ENCODE measurements at places on chromosomes 3 and 15.

GRCh38 chr3:179076243-179077027 lies 4.8 kb upstream of the ZMAT3 start:
- no peaks in the 10 kb centered on the region for H3K27me3 ChIP-seq
- no peak overlapping the region for H3K27ac ChIP-seq
- no peaks in the 10 kb centered on the region for H3K36me3 ChIP-seq

- H3K36me3 ChIP-seq: no peaks in the 10 kb centered on the region
- no peaks in the 10 kb centered on the region for H3K4me1 ChIP-seq
- H3K27ac ChIP-seq: no peak overlapping the region
Measured at GRCh38 chr3:30858894-30859389, 35.5 kb downstream of the GADL1 start.

DNA sequence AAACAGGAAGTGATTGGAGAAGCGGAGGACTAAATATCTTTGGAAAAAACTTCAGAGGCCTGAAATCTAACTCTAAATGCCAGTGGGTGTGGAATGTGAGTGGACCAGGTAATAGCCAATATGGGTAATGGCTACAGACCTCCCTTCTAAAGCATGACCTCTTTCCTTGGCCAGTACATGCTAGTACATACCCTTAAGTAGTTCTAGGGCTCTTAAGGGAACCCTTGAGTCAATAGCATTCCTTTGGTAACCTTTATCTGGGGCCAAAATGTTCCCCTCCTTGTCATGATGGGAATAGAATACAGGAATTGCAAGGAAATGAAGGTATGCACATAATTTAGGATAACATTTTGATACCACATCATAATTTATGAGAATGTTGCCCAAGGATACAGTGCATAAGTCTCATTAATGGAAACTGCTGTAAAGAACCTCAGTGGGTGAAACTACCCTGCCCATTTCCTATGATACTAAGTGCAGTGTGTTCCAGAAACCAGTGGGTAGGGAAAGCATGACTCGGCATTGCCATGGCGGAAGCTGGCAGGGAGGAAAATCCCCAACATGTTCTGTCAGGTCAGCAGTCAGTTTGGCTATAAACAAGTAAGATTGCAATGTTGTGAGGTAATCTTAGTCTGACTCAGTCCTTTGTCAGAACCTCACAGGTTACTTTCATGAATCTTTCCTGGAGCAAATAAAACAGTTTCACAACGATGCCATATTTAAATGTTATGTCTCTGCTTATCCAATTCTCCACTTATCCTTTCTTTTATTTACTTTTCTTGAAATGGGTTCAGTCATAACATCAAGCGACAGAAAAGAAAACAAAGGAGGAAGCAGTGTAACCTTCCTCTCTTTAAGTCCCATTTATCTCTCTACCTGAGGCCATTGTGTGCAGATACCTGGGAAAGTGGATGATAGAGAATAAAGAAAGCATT lies 23.5 kb upstream of the RAP2B start:
- DNase-seq: peak; percentile 89
- no peak overlapping the region for H3K4me3 ChIP-seq
- H3K27ac ChIP-seq: peak overlapping the region; percentile 95
- H3K36me3 ChIP-seq: no peaks in the 10 kb centered on the region
- H3K4me1 ChIP-seq: peaks cover 10% of the 10 kb centered on the region

- H3K4me1 ChIP-seq: no peaks in the 10 kb centered on the region
- no peak overlapping the region for H3K4me3 ChIP-seq
- no peak overlapping the region for H3K27ac ChIP-seq
- no peak for DNase-seq
Measured at GRCh38 chr3:165538166-165538565, 299.1 kb downstream of the BCHE start.

- no peaks in the 10 kb centered on the region for H3K4me1 ChIP-seq
- no peak overlapping the region for H3K27ac ChIP-seq
- no peaks in the 10 kb centered on the region for H3K27me3 ChIP-seq
- no peak for DNase-seq
- H3K36me3 ChIP-seq: no peaks in the 10 kb centered on the region
- H3K4me3 ChIP-seq: no peak overlapping the region
Measured at GRCh38 chr3:195224980-195225580, 45.9 kb downstream of the XXYLT1 start.

GRCh38 chr15:77630956-77631744 lies 1.6 kb downstream of the LINGO1 start:
- no peak for DNase-seq
- peaks cover 14% of the 10 kb centered on the region for H3K4me1 ChIP-seq
- peak overlapping the region; percentile 16 for H3K4me3 ChIP-seq
- H3K27ac ChIP-seq: no peak overlapping the region

- DNase-seq: no peak
- H3K27me3 ChIP-seq: no peaks in the 10 kb centered on the region
- H3K27ac ChIP-seq: no peak overlapping the region
Measured at GRCh38 chr15:67865331-67865730, 25.5 kb upstream of the RNU6-1 start.
